Forelimb muscle (tissue), 1 donor: ENCODE measurements at places on chromosomes 16 and 17.
A peak's percentile ranks its signal among the peaks of the same experiment; 100 is the strongest.

DNA sequence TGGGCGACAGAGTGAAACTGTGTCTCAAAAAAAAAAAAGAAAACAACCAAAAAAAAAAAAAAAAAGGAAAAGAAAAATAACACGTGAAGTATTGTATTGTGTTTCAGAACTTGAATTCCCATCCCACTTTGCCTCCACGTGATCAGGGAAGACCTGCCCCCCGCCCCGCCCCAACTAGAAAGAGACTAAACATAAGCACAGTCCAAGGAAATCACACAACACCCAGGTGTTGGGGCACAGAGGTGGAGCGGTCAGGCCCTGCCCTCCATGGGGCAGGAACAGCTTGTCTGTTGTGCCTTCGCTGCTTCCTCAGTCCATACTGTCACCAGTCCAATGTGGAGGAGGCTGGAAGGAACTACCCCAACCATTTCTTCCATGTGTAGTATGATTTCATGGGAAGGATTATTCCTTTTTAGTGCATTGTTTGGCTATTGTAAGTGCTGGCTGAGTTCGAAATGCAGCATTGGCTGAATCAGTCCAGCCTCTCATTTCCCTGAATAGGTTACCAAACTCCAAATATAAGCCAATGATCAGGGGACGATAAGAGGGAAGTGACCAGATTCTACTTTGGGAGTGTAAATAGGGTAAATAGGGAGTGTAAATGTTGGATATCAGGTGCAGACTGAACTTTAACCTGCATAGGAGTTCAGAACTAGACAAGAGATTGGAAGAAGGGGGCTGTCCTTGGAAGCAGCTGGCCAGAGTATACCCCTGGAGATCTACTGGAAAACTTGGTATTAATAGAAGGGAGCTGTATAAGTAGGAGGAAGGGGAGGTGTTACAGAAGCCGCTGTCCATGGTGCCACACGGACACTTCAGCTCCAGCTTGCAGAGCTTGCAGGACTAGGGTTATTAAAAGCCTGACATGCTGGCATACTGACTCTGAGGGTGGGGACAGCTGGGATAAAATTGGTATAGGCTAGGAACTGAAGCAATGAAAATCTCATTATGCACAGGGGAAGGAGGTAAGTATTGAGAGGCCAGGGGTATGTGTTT, 50.7 kb downstream of the TANGO6 start:
- no peak for DNase-seq

- DNase-seq, result no peak
Observed at GRCh38 chr17:82357394-82357793, 1.7 kb upstream of the TEX19 start.

DNA sequence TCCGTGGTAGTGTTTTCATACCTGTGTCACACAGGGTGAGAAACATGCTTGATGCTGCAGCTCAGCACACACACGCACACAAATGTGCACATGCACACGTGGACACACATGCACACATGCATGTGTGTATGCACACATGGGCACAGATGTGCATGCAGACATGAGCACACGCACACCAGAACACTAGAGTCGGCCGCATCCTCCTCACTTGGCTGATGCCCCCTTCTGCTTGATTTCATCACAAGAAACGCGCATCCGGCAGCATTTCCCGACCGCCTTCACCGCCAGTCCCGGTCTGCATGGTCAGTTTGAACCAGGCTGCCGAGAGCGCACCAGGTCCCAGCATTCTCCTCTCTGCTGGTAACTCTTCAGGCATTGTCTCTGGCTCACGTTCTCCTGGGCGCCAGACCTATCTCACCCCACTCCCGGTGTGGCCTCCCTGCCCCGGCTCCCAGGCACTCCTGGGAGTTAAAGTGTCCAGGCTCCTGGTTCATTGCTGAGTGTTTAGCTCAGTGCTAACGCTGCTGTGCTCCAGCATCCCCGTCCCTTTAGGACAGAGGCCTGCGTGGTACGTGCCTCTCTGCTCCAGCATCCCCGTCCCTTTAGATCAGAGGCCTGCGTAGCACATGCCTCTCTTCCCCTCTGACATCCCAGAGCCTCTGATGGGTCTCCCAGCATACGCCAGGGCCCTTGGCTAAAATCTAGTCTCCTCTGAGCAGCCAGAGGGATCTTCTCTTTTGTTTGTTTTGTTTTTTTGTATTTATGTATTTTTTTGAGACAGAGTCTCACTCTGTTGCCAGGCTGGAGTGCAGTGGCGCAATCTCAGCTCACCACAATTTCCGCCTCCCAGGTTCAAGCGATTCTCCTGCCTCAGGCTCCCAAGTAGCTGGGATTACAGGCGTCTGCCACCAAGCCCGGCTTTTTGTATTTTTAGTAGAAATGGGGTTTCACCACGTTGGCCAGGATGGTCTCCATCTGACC, 16.0 kb downstream of the BAIAP2 start:
- no peak for DNase-seq

DNA sequence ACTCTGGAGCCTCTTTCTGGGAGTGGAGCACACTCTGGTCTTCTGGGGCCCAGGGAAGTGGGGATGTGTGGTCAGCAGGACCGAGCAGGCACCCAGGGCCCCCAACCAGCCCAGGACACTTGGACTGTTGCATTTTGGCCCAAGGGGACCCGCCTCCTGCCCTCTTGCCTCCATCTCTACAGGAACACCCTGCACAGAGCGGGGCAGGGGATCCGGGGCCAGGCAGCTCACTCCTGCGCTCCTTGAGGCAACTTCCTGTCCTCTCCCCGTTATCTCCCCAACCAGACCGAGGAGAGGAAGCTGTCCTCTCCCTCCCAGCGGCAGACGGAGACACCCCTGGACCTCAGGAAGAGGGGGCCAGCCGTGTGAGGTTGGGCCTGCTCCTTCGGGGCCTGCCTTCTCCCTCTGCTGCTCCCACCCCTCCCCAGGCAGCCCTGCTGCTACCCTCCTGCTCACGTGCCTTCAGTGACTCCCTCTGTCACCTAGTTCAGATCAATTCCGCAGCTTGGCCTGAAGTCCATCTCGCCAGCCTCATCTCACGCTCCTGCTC, 10.0 kb upstream of the ATP2A3 start:
- no peak for DNase-seq

DNA sequence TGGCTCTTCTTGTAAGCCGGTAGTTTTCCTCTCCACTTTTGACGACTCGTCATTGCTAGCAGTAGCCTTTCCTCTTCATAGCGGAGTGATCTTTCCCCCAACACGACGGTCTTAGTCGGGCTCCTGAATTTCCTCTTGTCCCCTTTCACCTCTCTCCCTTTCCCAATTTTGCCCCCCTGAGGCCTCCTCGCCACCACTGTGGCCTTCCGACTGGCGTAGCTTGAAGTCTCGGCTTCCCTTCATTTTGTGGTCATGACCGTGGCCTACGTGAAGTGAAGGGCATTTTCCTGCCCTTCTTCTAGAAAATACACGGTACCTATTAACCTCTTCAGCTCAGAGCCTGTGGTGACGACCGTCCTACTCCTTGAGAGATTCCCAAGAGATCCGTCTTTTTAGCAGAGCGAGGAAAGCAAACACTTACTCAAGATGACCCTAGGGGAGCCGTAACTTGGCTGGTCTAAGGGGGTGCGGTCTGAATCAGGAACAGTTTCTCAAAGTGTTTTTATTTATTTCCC, 787 bp downstream of the PRKAR1A start:
- no peak for DNase-seq

DNA sequence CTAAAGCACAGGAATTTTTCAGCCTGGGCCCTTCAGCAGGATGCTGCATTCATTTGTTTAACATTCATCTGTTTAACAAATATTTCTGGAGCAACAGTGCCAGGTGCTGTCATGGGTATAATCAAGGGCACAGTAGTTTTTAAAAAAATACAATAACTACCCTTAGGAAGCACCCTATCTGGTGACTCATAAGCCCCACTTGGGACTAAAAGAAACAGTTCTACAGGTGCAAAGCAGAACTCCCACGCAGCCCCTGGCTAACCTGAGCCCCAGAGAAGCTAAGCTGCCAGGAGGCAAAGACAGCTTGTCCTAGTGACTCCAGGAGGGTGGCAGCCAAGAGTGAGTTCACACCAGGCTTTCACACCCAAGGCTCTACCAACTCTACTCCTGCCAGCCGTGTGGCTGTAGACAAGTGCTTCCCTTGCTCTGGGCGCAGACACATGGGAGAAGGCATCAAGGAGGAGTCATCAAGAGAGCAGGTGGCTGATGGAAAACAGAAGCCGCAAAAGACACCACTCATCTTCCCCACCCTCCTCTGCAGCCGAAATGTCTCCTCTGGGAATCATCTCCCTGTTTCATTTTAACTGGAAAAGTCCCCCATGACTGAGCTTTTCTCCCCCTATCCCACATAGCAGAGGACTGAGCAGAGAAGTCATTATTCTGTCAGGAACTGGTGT, 14.4 kb downstream of the CUEDC1 start:
- DNase-seq, result no peak

DNA sequence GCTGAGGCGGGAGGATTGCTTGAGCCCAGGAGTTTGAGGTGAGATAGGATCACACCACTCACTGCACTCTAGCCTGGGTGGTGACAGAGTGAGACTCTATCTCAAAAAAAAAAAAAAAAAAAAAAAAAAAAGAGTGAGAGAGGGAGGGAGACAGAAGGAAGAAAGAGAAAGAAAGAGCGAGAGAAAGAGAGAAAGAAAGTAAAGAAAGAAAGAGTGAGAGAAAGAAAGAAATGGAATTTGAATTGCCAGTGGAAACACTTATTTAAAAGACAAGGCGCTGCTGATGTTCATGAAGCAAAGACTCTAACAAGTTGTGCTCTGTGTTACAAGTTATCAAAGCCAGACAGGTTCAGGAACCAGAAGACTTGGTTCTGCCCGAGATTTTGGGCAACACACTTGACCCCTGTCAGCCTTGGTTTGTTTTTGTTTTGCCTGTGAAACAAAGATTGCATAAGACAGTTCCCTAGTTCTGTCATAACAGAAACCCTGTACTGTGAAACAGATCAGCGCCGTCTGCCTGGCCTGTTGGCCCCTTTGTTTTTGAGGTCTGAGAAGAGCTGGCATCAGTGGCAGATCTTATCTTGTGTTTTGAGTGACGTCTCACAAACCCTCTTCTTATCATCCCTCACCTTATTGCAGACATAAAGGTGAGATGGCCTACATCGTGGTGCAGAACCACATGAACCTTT, 55.4 kb upstream of the ENDOV start:
- DNase-seq, result no peak

- DNase-seq, result no peak
Observed at GRCh38 chr17:4256952-4257351, 6.8 kb downstream of the ANKFY1 start.

DNA sequence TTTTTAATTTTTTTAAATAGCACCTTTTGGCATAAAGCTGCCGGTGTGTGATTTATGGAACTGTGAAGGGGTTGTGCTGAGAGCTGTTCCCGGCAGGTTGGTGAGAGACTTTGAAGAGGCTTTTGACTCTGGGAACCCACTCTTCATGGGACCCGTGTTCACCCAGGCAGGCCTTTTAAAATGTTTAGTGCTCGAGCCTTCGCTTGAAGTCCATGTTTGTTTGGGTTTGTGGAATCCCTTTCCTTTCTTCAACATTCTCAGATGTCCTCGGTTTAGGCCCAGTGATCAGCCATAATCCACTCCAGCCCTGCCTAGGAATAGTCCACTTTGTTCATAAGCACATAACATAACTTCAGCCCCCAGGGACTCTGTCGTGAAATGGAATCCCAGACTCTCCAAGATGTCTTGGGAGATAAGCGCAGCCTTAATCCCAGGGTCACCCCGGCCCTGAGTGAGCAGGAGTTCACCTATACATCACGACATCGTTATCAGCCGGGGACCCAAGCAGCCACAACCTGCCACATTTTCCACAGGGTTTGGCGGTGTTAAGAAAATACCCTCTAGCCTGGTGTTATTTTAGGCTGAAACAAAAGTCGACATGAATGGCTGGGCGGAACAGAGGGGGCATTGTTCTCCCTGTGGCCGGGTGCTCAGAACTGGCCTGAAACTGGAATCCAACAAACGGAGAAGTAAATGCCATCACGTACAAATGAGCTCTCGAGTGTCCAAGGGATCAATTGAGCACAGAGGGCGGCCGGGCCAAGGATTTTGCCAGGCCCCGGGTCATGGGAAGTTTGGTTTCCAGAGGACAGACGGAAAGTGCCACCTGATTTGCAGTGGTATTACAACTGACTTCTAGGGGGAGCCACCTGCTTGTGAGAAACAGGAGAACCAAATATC, 145.7 kb upstream of the IRX3 start:
- DNase-seq, result peak; percentile 9

DNA sequence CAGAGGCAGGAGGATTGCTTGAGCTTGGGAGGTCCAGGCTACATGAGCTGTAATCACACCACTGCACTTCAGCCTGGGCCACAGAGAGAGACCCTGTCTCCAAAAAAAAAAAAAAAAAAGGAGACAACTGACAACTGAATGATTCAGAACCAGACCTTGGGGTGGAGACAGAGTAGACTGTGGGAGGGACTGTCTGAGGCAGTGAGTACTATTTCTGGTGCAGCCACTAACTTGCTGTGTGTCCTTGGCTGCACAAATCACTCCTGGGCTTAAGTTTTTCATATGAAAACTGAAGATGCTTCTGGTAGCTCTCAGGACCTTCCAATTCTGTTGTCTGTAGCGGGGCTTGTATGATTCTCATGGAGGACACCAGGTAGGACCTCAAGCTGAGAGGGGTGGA, 5.8 kb downstream of the ASB16 start:
- no peak for DNase-seq

- DNase-seq, result no peak
Observed at GRCh38 chr17:53353919-53354351, 468.8 kb upstream of the KIF2B start.

- DNase-seq, result no peak
Observed at GRCh38 chr17:62981933-62982332, 15.9 kb downstream of the TANC2 start.

- peak; percentile 56 for DNase-seq
Observed at GRCh38 chr16:55569025-55569424, 2.5 kb downstream of the CAPNS2 start.

DNA sequence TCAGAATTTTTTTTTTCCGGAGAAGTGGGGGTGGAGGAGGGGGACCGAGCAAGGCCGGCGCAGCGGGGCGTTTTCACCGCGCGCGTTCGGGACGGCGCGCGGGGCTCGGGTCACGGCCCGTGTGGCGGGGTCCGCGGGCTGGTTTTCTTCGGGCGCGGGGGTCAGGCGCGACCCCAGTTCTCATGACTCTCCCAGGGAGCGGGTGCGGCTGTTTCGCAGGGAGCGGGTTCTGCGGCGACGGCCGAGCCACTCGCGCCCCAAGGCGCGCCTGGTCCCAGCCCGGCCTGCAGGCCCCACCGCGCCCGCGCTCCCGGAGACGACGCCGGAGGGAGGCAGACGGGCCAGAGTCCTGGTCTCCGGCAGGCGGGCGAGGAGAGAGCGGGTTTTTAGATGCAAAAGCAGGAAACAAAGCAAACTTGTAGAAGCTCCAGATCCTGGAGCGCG, 1.0 kb downstream of the BAHCC1 start:
- no peak for DNase-seq

DNA sequence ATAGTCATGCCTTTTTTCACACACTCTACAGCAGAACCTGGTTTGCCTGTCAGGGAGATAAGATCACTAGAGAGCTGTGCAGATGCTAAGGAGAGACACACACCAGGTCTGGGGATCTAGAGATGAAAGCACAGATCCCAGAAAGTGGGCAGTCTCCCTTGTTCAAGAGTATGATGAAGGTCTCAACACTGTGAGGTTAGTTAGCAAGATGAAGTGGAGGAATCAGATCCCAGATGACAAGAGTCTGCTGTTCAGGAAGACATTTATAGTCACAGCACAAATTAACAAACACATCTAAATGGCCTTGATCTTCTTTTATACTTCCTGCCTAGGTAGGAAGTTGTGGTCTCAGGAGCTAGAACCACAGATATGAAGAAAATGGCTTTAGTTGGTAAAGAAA, 23.4 kb upstream of the SKAP1 start:
- DNase-seq, result no peak

- no peak for DNase-seq
Observed at GRCh38 chr16:592518-593306, 2.8 kb downstream of the RAB40C start.

GRCh38 chr16:26816266-26816665, 250.5 kb upstream of the C16orf82 start:
- DNase-seq, result no peak
